LNCaP clone FGC (cell line): ENCODE measurements at places on chromosomes 11 and 22.

GRCh38 chr11:92826603-92827002 is 142.8 kb upstream of the MTNR1B start:
- no peak for DNase-seq

GRCh38 chr11:45850446-45850845 is 3.2 kb downstream of the CRY2 start:
- DNase-seq = no peak

DNA sequence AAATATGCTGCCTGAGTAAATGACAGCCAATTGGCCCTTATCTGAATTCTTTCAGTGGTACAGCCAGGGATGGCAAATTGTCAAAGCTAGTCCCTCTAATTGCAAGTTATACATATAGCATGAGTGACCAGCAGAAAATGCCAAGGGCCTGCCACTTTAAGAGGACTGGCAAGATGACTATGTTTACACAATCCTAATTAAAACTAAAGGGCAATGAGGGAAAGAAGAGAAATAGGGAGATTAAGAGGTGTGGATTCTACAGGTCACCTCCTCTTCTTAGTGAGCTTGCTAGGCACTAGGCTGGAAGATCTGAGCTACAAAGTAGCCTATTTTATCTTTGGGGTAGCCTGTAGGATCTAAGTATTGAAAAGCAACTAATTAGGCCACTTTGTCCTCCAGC is 13.5 kb downstream of the NUMA1 start:
- DNase-seq = no peak

- DNase-seq = no peak
These were observed 15.4 kb downstream of the CCDC34 start for GRCh38 chr11:27347359-27348339.

GRCh38 chr11:86291466-86292262 is 10.4 kb upstream of the HIKESHI start:
- DNase-seq = no peak

GRCh38 chr11:69317401-69318092 is 23.6 kb downstream of the MYEOV start:
- no peak for DNase-seq

GRCh38 chr11:19580646-19581045 is 132.0 kb upstream of the NAV2 start:
- DNase-seq = no peak

GRCh38 chr22:45834241-45834640 is 142.7 kb downstream of the WNT7B start:
- peak; percentile 85 for DNase-seq

- no peak for DNase-seq
These were observed 25.5 kb upstream of the SHISAL1 start for GRCh38 chr22:44338177-44338810.
